ENCODE measurements at places on chromosomes 12 and 14.

- no peak for DNase-seq
Observed at GRCh38 chr14:92549859-92550230, 36.3 kb downstream of the RIN3 start.

- DNase-seq = no peak
Observed at GRCh38 chr12:7058163-7058845, 2.2 kb upstream of the C1S start.

GRCh38 chr14:75125617-75126016 is 1.2 kb downstream of the NEK9 start:
- DNase-seq = no peak

DNA sequence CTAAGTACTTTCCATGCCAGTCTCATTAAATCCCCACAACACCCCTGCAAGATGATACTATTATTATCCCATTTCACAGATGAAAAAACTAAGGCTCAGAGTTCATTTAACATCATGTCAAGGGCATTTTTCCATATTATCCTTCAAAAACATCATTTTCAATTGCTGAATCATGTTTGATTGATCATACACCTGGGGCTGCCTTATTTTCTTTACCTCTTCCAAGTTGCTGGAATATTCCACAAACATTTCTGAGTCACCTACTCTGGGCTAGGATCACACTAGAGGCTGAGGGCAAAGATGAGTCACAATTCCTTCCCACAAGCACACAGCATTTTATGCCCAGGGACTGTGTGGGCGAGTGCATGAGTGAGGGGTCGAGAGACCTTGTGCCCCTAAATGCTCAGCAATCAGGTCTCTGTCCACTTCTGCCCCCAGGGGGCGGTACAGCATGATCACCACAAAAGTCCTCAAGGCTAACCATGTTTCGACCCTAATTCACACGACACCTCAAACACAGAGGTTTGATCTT is 14.1 kb upstream of the TMEM119 start:
- no peak for DNase-seq

- DNase-seq = no peak
Observed at GRCh38 chr12:116674643-116675183, 63.2 kb downstream of the SPRING1 start.

DNA sequence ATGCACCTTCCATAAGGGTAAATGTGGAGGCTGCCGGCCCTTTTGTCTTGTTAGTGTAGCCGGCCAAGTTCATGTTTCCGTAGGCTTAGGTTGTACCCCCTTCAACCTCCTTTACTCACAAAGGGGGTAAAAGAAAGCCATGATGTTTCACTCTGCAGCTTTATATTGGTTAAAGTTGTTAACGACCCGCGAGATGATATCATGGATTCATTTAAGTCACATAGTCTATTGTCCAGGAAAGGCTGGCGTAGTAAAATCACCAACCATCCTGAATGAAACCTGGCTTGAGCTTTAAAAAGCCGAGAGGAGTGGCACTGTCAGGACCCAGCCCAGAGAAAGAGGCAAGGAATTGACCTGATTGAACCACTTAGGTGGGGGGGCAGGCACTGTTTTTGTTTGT is 1.3 kb downstream of the UNG start:
- DNase-seq = no peak

DNA sequence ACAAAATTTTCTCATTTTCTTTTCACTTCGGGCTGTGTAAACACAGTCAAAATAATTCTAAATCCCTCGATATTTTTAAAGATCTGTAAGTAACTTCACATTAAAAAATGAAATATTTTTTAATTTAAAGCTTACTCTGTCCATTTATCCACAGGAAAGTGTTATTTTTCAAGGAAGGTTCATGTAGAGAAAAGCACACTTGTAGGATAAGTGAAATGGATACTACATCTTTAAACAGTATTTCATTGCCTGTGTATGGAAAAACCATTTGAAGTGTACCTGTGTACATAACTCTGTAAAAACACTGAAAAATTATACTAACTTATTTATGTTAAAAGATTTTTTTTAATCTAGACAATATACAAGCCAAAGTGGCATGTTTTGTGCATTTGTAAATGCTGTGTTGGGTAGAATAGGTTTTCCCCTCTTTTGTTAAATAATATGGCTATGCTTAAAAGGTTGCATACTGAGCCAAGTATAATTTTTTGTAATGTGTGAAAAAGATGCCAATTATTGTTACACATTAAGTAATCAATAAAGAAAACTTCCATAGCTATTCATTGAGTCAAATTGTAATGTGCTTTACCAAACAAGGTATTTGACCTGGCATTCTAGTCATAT is 4.8 kb downstream of the CDKN1B start:
- no peak for DNase-seq

- DNase-seq = no peak
Observed at GRCh38 chr12:132342251-132343227, 13.2 kb upstream of the GALNT9 start.

- no peak for DNase-seq
Observed at GRCh38 chr12:12626471-12626870, 14.8 kb downstream of the CREBL2 start.

DNA sequence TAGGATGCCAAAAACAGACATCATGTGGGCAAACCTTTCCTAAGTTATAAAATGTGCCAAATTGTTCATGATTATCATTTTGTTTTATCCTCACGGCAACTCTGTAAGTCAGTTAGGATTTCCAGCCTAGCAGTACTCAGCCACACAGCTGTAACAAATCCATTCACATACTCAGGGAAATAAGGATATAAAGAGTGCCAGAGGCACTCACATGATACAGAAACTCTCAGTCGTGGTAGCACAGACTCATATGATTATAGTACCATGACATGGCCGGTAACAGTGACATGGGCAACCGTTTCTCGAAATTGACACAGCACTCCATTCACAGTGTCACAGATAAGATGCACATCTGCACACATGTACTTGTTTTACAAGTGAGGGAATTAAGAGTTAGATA is 344.2 kb downstream of the LRIG3 start:
- no peak for DNase-seq

DNA sequence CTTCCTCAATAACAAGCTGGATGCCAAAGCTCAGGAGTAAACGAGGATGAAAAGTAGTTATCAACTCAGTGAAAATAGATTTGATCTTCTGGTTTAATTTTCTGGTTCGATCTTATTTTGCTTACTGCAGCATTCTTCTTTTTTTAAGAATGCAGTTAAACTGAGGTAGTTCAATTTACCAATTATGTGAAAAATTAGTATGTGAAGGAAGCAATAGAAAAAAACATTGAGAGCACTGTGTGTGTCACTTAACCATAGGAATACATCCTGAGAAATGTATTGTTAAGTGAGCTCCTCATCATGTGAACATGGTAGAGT is 111.4 kb upstream of the TSPAN8 start:
- DNase-seq = no peak

DNA sequence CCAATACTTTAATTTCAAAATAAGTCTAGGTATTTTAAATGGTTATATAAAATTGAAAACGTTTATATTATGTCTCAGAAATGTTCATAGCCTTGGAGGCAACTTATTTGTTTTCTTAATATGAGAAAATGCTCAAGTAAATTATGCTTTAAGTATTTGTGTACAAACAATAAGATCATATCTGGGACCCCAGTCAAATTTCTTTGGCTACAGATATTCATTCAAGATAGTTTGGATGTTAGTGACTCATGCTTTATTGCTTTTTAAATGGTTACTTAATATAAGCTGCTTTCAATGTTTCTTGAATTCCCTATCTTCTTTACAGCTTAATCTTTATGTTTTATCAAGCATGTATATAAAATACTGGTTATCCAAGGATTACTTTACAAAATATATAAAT is 291.3 kb downstream of the KCNC2 start:
- DNase-seq = no peak

DNA sequence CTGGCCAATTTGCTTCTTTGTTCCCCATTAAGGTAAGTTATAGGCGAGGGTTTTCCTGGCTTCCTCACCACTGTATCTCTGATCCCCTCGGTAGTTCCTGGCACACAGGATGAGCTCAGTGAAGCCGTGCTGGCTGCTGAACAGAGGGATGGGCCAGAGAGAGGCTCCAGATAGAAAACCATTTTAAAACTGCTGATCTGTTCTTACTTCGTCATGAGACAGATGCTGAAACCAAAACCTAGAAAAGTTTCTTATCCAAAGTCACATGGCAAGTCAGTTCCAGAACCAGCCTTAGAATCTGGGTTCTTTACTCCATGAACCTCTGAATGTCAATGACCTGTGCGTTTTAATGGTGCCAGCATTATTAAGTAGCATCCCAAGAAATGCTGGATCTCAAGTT is 76.3 kb upstream of the RIN3 start:
- DNase-seq = no peak

DNA sequence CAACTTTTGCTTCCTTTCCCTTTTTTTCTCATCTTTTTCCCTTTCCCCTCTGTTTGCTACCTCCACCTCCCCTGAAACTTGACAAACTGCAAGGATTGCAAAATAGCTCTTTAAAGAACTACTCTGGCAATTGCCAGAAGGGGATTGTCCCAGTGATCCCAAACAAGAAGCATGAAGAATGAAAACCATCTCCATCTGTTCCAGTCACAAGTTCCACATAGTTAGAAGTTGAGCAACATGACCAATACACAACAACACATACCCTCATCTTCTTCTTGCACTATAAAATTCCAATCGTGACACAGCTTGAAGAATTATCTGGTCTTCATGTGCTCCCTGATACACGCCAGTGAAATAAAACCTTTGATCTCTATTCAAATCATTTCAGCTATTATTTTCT is 93.7 kb upstream of the USP15 start:
- DNase-seq = no peak
